NCI-H2081 (cell line): ENCODE measurements at places on chromosomes 12 and 14.

GRCh38 chr14:73264885-73265720, 27.8 kb downstream of the PAPLN start:
- DNase-seq, result no peak

DNA sequence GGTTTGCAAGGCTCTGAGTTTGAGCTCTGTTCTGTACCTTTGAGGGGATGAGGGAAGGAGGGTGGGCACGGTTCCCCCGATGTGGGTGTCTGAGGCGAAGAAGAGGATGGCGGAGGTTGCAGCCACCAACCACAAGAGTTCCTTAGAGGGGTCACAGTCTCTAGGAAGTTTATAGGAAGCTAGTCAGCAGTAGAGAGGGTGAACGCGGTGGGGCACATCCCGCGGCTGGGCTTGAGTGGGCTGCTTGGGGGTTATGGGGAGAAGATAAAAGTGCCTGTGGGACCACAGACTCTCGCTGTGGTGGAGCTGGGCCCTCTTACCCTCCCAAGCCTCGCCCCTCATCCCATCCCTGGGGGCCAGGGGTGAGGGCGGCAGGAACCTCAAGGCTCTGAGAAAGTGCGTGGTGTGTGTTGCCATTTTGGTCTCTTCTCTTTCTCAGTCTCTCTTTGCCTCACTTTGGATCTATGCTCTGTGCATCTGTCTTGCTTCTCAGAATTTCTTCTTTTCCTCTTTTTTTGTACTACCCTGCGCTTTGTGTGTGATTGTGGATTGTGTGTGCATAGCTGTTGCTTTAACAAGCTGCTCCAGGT, 2.7 kb downstream of the CD4 start:
- DNase-seq, result no peak

DNA sequence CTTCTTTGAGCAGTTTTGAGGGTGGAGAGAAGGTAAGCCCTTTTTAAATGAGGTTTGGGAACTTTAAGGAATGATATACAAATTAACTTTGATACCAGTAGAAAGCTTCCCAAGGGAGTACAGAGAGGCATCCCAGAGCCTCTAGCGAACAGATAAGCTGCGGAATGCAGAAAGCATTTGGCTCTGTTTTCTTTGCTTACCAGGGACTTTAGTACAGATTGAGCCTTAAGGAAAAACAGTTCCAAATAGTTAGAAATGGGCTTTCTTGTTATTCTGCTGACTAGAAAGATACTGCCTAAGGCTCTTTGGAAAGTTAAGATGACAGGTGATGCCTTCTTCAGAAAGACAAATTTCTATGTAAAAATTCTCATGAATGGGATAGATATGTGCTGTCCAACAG, 261.7 kb upstream of the FOXN3 start:
- DNase-seq, result no peak

GRCh38 chr12:114918535-114919233, 234.7 kb upstream of the TBX3 start:
- DNase-seq, result no peak
